AG04449 (cell line): ENCODE measurements at places on chromosomes 3 and 15.

DNA sequence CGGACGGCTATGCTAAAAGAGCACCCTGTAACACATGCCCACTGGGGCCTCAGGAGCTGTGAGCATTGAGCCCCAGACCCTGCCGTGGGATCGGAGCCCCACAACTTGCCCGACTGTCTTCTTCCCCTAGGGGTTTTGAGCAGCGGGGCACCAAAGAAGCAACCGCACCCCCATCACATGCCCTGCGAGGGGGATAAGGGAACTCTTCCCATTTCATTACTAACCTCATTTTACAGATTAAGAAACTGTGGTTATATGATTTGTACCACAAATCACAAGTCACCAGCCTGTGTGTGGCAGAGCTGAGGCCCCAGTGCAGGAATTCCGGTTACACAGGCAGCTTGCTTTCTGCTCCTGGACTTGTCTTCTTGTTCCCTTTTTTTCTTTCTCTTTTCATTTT, 86.2 kb downstream of the CD47 start:
- no peak for DNase-seq

DNA sequence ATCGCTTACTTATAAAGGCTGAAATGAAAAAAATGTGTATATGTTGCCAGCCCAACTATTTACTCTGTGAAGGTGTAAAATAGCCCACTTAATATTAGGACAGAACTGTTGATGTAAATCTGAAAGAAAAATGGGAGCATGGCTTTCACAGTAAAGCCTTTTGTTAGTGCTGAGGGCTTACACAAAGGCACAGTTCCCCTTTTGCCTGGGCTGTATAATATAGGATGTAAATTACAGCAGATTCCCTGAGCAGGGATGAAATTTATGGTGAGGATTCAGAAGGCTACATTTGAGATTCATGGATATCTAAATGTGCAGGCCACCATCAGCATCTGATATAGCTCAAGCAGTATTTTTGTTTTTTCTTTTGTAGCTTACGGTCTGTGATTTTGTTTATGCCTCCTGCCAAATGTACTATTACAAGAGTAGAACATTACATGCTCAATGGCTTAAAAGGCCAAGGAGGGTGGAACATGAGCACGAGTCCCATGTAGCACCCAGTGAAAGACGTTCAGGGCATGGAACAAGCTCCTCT, 109.1 kb upstream of the ATP10A start:
- no peak for DNase-seq

- DNase-seq = no peak
These were observed 143.2 kb upstream of the LIPC start for GRCh38 chr15:58288592-58288991.

DNA sequence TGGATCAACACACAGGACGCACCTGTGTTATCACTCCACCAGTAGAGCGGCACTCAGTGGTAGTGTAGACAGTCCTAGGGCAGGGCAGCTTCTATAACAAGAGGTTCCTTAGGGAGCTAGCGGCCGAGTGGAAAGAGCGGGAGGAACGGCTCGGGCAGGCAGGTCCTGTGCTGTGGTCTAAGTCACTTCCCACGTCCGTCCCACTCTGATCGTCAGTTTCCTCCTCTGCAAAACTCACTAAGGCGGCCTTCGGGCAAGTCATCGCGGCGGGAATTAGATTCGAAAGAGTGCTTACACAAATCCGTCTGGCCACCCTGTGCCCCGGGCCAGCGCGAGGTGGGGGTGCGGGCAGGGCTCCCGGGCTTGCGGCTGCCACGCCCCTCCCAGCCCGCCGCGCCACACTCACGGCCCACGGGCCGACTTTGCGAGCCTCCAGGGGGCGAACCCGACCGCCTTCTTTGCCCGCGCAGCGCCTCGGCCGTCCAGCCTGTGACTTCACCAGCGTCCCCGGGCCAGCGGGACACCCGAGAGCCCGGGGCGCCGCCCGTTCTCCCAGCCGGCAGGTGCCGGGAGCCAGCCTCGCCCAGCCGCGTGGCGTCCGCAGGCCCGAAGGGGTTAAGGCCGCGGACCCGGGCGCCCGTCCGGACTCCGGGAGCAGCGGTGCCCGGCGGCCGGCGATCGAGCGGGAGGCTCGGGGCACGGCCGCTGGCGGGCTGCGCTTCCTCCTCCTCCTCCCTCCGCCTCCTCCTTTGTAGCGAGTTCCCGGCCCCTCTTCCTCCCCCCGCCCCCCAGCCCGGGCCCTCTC, 416 bp upstream of the CORO2B start:
- no peak for DNase-seq

GRCh38 chr3:22569570-22569969, 633.6 kb upstream of the UBE2E2 start:
- DNase-seq = no peak

DNA sequence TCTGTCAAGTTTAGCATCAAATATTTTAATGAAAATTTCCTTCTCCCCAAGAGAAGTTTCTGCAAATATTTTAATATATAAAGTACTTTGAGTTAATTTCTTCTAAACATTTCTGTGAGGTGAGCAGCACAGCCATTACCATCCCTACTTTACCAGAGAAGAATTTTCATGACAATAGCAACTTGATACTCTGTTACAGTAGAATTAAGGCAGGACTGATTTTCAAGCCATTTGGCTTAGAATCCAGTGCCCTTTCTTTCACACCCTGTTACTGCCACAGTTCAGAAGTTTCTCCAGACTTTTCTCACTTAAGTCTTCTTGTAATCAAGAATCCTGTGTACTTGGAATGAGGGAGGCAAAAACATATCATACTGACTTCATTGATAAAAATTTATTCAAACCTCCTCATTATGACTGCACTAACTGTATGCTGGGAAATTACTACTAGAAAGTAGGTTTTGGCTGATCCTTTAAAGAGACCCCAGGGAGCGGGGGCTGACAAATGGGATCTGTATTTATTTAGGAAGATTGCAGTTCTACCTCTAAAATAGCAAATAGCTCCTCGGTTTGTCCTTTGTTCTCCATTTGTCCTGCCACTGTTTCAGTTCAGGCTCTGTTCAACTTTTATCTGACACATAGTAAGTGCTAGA, 557.0 kb upstream of the SGO1 start:
- no peak for DNase-seq

- no peak for DNase-seq
These were observed 4.3 kb downstream of the FGF7 start for GRCh38 chr15:49427372-49427771.

GRCh38 chr15:34154725-34155204, 52.9 kb downstream of the PGBD4 start:
- DNase-seq = no peak

DNA sequence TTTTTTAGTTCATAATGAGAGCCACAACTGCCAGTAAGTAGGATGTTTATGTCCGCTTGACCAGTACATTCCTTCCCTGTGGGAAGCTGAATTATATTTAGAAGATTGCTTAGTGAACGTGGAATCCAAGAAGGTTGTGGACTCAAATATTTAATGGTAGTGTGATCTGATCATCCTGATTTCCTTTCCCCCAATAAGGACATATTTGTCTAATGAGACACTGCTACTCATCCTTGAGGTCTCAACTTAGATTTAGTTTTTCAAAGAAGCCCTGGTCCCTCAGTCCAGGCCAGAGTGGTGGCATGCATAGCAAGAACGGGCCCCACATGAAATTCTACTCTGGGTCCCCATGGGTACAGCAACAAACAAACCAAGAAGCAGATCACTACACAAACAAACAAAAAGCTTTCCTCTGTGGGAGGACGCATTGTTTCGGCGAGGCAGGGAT, 60.8 kb downstream of the USP13 start:
- peak; percentile 87 for DNase-seq

GRCh38 chr3:174010907-174011306, 613.4 kb downstream of the NLGN1 start:
- DNase-seq = no peak

- DNase-seq = peak; percentile 76
These were observed 15.4 kb downstream of the IGSF10 start for GRCh38 chr3:151445273-151446001.

- no peak for DNase-seq
These were observed 727.7 kb downstream of the ROBO1 start for GRCh38 chr3:79040091-79040490.

- DNase-seq = no peak
These were observed 18.7 kb downstream of the MFSD1 start for GRCh38 chr3:158820521-158820920.

DNA sequence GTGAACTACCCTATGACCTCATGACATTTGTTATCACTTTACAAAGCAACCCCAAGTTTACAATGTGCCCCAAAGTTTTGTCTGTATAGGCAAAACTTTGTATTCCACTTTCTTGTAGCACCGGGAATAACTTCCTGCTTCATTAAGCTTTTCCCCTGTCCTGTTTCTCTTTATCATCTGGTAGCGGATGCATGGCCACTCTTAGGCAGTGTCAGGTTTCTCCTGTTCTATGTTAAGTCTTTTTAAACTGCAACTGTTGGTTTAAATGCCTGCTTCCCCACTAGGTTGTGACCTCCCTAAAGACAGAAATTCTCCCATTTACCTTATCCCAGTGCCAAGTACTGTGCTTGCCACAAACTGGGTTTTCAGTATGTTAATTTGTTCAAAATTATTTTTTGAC, 433.6 kb upstream of the DPH6 start:
- no peak for DNase-seq

DNA sequence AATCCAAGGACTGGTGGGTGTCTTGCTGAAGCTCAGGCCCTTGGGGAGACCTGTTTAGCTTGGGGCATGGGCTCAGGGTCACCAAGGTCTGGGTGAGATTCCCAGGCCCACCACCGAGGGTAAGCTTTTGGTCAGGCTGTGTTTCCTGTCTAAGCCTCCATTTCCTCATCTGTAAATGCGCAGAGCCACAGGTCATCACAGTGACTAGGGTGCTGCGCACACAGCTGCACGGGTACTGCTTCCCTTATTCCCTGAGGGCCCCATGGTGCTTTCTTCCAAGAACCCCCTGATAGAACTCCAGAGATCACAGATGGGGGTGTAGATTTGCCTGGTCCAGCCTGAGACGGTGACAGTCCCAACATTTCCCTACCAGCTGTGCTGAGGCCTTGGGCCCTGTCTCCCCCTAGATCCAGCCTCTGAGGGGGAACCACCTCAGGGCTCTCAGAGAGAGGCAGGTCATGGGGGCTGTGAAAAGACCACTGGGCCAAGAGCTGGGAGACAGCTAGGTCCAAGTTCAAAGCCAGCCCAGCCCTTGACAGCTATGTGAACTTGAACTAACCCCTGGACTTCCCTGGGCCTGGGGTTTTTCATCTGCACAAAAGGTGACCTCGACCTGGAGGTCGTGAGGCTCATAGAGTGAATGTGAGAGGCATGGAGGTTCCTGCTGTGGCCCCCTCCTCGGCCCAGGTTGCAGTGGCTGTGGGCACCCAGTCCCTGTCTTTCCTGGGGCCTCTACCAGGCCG, 60.7 kb downstream of the SEMA3G start:
- no peak for DNase-seq

DNA sequence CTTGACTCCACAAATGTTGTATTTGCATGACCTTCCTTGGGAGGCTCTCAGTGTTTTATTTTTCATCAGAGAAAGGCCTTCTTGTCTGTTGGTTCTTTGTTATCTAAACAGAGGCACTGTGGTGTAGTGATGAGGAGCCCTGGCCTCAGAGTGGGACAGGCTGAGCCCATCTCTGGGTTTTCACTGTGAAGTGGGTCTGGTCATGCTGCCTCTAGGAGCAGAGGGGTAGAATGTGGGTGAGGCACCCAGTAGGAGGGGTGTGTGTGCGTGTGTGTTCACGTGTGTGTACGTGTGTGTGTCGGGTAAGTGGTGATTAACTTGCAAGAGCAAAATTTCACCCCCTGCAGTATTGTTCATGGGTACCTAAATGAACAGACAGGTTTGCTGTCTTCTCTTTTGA, 14.4 kb downstream of the KLF13 start:
- DNase-seq = no peak

GRCh38 chr3:50630394-50630793, 13.4 kb downstream of the MAPKAPK3 start:
- DNase-seq = no peak

GRCh38 chr3:3448468-3448867, 269.0 kb upstream of the CRBN start:
- no peak for DNase-seq

- no peak for DNase-seq
These were observed 340 bp downstream of the TTLL3 start for GRCh38 chr3:9810433-9810770.

GRCh38 chr3:151969026-151969642, 95.7 kb downstream of the SUCNR1 start:
- DNase-seq = no peak

- DNase-seq = peak; percentile 87
These were observed 536.9 kb downstream of the ZIC1 start for GRCh38 chr3:147945968-147946519.

GRCh38 chr3:134035836-134036235, 6.1 kb upstream of the SLCO2A1 start:
- no peak for DNase-seq

DNA sequence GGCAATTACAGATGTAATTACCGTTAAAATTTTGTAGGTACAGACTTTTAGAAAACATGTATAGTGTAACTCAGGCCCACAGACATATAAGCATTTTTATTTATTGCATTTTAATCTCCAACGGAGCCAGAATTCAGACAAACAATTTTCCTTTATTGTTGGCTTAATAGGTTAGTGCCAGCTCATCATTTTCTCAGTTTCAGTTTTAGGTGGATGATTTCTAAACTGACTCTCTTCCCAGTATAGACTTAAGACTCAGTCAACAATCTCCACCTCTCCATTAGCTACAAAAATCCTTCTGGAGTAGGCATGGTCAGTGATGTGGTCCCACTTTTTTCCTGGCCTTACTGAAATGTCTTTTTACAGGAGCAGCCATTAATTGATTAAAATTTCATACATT, 994.6 kb downstream of the TBL1XR1 start:
- no peak for DNase-seq

GRCh38 chr3:119314821-119315220, 20.6 kb downstream of the ARHGAP31 start:
- DNase-seq = no peak
